Stimulated activated CD4-positive, alpha-beta T cell treated with anti-CD3 and anti-CD28 coated beads, Interleukin-15, amount 100 ng/mL, for 1 hour (primary cell): ENCODE measurements at places on chromosomes 1 and 21.

GRCh38 chr1:216261631-216262030, 161.6 kb downstream of the USH2A start:
- no peak for DNase-seq

- no peak for DNase-seq
Measured at GRCh38 chr1:35573198-35574124, at the start of gene TFAP2E. Gene TFAP2E, plus strand, starts transcription at chr1:35573314. Its CDS starts 264 bp downstream, at chr1:35573578.

DNA sequence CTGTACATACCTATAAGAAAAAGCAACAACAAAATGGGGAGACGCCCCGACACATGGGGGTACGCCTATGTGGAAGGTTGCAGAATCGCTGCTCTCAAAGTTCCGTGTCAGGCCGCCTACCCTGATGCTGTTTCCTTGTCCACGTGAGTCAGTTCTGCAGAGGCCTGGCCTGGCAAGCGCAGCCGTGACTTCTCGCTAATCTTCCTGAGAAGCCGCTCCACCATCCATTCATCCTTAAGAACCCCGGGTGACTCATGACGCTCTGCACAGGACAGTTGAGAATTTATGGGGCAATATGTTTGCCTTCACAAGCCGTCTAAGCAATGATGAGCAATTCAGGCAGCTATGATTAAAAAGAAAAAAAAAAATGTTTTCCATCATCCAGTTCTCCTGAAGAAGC, 122.3 kb upstream of the TMPRSS2 start:
- DNase-seq: no peak

DNA sequence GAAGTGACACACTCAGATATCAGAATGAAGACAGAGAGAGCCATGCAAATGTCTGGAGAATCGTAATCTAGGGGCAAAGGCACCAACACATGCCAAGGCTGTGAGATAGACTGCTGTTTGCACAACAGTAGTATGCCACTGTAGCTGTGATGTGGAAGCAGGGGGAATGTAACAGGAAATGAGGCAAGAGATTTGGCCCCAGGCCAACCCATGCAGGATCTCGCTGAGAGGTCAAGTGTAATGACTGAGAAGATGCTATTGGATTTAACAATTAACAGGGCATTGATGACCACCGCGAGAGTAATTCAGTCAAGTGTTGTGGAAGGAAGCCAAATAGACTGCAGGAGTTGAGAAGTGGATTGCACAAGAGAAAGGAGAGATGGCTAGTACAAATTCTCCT, 107.3 kb upstream of the ST6GALNAC5 start:
- no peak for DNase-seq

DNA sequence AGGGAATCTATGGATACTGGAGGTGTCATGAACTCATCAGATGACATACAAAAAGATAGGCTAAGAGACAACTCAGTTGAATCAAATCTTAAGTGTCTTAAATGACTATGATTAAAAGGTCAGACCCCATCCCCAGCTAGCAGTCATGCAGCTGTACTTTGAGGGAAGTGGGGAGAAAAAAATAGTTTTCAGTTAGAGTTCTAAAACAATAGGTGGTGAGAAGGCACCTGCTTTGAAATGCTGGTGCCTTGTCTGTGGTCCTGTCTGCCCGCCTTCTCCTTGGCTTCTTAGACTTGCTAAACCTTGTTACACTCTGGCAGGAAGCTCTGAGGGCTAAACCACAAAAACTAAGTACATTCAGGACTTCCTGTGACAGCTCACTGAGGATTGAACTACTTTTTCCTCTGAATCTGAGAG, 15.3 kb downstream of the CD2 start:
- no peak for DNase-seq

- DNase-seq: no peak
Measured at GRCh38 chr21:45634511-45635183, 8.9 kb upstream of the PCBP3 start.

DNA sequence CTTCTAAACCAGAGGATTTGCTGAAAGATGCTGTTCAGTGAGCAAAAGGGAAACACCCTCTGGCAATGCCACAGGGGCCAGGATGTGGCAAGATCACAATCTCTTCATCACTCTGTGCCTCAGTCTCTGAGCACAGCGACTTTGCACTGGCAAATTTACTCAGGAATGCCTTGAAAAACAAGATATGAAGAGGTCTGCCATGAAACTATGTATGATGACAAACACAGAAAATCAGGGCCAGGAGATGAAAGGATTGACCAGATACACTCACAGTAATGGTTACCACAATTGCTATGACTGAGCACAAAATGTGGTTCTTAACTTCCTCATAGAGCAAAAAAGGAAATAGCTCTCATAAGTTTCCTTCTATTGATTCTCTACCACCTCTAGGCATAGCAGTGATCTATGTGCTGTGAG, 5.8 kb downstream of the TTC13 start:
- no peak for DNase-seq

DNA sequence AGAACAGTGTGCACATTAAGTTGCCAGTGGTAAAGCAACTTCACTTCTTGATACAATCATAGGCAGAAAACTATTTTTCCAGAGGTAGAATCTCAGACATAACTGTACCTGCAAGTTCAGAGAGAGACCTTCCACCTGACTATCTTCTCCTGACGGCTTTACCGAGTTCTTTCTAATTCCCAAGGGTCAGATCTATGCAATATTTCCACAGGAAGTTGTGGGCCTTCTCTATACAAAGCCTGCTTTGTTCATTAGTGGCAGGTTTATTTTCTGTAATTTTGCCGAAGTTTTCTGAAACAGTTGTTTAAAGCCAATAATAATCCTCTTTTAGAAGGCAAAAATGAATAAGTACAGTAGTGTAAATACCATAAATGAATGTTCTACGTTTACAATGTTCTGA, 58.2 kb upstream of the RCC1 start:
- DNase-seq: no peak

GRCh38 chr1:52635321-52636089, 2.5 kb downstream of the SHISAL2A start:
- DNase-seq: no peak

DNA sequence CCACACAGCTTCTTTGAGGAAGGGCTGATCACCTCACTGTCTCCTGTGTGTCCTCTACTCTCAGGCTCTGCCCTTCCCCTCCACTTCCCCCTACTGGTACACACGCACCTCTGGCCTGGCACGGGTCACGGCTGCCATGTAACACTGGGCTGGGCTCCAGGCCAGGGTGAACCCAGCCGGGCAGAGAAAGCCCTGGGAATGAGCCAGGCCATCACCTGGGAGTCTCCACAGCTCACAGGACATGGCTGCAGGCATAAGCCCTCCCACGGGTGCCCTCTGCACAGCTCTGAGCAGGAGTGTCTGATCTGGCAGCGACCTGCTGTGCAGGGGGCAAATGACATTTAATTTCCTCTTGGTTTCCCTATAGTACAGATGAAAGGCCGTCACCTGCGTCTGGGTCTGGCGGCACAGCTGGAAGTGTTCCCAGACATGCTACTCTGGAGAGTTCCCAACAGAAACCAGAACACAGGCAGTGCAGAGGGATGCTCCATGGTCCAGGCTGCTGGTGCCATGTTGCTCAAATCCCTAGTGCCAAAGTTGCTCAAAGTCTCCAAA, 61.2 kb downstream of the ERI3 start:
- DNase-seq: no peak

DNA sequence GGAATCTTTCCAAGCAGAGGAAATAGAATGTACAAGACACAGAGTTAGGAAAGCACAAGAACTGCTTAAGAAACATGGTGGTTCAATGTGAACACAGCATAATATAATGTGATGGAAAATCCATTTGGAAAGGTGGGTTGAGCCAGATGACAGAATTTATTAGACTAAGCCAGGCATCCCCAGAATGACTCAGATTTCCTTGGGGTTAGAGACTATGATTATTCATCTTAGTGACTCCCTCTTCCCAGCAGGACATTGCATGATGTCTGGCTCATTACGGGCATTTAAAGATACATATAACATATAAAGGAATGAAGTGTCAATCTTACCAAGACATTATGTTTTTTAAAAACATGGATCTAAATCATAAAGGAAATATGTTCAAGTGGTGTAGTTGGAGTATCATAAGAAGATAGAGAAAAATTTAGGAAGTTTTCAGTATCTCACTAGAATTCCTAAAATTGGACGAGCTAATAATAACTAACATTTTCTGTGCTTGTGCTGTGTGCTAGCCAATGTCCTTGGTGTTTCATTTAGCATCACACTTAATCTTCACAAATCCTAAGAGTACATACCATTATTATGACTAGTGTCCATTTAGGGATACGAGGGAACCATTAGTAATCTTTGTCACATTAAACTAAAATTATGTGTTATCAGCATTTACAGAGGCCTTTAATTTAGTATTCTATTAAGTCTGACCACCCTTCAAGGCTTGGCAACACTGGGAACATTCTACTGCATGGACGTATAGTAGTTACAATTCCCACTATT, 41.0 kb upstream of the ST6GALNAC5 start:
- no peak for DNase-seq

DNA sequence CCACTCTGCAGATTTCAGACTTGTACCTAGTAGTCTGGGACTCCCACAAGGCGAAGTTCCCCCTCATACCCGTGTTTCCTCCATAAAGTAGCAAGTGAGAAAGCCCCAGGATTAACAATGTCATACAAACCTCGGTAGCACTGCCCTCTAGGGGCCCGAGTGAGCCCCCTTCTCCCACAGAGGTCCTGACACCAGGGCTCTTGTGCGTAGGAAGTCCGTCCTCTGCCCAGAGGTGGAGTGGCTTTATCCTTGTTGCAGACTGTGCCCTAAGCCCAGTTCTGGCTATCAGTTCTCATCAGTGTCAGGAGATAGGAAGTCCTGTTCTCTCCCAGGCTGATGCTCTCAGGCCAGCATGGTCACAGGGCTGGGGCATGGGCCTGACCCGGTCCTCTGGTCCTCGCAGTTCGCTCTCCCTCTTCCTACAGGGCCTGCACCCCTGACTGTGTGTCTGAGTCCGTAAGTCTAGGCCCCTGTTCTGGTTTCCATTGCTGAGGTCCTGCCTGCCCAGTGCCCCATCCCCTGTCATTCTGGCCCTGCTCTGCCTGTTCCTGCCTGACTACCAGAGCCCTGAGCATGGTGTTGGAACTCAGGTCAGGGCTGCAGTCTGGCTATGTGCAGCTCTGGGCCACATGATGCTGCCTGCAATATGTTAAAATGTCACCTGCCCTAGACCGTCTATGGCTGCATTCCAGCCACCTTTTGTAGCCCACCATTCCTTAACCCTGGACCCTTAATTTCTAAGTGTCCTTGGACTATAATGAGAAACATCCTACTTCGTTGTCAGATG, 285.6 kb downstream of the ASTN1 start:
- DNase-seq: no peak

- no peak for DNase-seq
Measured at GRCh38 chr1:7398982-7399381, 372.1 kb upstream of the VAMP3 start.

DNA sequence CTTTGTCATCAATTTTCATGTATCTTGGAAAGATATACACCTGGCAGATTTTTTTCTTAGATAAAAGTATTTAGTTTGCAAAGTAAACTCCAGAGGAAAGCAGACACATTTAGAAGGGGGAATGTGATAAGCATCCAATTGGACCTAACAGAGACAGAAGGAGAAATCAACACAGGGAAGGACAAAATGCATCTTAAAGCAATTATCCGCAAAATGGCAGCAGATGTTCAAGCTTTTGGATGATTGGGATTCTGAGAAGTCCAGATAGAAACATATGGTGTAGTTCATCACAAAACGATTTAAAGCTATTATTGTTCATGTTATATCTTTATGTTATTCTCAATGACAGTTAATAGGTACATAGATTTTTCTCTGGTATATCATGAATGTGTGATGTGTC, 1153.1 kb upstream of the B3GALT2 start:
- DNase-seq: no peak

DNA sequence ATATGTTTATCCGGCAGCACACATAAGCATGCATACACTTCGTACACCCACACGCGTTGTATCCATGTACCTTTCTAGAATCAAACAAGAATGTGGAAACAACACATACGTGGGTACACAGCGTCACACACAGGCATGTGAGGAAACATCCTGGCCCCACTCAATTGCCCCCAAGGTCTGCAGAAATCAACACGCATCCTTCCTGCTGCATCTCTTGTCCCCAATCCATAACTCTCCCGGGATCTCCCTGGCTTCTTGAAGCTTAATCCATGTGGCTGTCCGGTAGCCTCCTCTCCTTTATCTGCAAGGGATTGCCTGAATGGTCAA, 5.5 kb upstream of the TBX15 start:
- DNase-seq: no peak

GRCh38 chr1:239616673-239617072, 230.3 kb downstream of the CHRM3 start:
- DNase-seq: no peak

DNA sequence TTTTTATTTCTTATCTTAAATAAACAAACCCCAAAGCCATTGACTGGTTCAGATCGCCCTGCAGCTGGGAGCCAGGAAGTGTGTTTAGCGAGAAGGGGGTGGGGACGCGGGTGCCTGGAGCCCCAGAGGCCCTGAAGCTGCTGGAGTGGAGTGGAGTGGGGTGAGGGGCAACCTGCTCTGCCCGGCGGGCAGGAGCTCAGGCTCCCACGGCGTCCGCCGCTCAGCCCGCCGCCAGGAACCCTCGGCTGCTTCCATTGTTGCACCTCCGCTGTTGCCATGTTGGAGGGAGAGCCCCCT, 673 bp downstream of the PIK3C2B start:
- peak; percentile 6 for DNase-seq

DNA sequence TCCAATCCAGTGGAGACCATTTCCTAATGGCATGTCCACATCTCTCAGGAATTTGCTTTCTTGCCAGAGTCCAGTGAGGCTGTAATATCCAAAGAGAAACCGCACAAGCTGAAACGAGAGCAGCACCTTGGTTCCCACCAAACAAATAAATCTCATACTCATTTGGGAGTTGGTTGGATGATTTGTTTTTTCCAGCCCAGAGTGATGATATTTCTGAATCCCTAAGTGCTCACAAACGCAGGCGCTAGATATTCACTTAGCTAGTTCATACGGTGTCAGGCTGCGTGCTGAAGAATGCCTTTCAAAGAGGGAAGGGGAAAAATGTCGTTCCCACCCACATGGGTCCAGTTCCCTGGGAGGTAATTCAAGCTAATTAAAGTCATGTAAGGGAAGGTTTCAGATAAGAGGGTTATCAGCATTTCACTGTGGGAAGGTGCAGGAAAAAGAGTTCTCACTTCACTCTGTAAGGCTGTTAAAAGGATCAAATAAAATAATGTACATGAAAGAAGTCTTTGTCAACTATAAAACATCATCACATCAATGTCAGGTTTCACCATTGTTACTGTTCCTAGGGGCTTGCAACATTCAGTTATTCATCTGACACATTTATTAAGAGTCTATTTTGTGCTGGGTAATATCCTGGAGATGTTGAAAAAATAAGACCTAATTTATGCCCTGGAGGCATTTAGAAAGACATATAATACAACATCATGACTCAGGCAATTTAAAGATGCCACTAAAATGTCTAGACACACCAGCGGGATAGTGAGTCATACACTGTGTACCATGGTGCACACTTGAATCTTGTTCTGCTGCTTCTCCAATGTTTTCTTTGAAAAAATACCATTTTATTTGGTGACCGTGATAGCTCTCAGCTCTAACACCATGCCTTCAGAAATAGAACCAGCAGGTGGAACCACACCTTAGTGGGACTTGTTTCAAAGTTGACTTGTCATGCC, 19.3 kb downstream of the DPT start:
- DNase-seq: no peak
